ENCODE measurements at places on chromosomes 4 and X.

- DNase-seq: peak; percentile 9
Measured at GRCh38 chr4:122309988-122310626, 68.7 kb upstream of the ADAD1 start.

DNA sequence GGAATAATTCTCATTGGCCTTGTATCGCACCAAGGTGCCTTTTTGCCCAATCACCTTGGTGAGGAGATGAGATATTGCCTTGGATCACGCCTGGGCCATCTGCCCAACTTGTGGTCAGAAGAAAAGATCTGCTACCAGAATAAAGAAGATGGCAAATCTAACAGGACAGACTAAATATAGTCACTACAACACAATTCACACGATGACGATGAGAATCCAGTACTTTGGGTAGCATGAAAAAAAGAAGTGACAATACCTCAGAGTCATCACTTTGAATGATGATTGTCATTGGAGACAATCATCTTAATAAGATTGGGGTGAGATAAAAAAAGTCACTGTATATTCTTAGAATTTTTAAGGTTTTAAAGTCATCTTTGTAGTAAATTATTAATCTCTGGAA lies 7.3 kb upstream of the MSL3 start:
- no peak for DNase-seq

- DNase-seq: no peak
Measured at GRCh38 chr4:5370286-5370685, 319.0 kb downstream of the STK32B start.

GRCh38 chr4:140849526-140849925 lies 93.3 kb upstream of the TBC1D9 start:
- no peak for DNase-seq

DNA sequence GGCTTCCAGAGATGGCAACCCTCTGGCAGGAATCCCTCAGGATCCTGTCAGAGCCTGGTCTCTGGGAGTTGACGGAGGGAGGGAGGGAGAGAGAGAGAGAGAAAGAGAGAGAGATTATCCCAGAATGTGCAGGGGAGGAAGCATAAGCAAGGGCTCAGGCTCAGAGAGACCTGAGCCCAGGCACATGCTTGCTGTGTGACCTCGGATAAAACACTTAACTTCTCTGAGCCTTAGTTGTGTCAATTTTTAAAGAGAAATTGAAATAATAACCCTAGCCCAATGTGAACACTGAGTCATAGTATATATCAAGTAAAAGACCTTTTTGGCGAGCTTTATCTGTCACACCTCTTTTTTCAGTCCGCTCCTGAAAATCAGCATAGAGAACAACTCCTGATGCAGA lies 473 bp upstream of the USP51 start:
- DNase-seq: no peak

DNA sequence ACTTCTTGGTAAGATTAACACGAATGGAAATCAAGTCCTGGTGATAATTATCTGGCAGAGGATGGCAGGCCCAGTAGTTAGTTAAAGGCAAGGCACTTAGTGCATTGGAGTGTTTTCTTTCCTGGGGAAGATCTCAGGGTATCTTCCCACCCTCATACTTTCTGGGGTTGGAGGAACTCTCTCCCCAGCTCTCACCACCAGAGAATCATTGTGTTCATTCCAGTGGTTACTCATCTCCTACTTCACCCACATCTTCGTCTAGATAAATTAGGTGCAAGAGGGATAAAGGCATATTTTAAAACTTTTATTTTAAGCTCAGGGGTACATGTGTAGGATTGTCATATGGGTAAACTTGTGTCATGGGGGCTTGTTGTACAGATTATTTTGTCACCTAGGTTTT lies 67.5 kb upstream of the SH3RF1 start:
- DNase-seq: no peak

DNA sequence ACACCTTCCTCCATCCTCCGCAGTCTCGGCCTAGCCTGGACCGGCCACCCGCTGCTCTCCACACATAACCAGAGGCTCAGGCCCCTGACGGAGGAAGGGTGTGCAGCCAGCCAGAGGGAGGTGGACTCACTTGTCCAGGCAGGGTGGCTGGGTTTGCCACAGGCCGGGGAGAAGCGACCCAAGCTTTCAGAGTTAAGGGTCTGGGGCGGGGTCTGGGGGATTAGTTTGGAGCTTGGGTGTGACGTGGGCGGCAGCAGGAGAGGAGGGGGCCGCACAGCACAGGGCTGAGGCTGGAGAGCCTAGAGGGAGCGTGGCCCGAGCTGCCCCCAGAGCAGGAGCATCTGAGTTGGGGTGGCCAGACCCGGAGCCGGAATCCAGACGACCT lies 22.4 kb upstream of the CPLX1 start:
- DNase-seq: no peak

DNA sequence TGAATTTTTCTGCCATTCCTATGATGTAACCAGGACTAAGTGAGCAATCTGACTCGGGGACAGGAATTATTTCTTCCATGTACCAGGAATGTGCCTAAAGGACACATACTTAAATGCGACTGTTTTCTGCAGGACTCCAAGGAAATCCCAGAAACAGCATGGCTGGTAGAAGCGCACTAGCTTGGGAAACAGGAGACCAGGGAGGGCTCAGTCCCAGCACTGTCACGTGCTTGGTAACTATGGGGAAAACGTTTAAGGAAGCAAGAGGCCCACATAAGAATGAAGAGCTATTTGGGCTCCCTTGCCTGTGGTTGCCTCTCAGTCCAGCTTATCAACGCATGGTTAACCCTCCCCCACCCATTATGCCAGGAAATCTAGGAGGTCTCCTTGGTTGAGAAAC lies 19.6 kb downstream of the MPP1 start:
- DNase-seq: no peak

- peak; percentile 37 for DNase-seq
Measured at GRCh38 chr4:176137631-176138030, 57.8 kb downstream of the SPATA4 start.

GRCh38 chr4:181855307-181855706 lies 387.9 kb upstream of the TENM3 start:
- DNase-seq: no peak

DNA sequence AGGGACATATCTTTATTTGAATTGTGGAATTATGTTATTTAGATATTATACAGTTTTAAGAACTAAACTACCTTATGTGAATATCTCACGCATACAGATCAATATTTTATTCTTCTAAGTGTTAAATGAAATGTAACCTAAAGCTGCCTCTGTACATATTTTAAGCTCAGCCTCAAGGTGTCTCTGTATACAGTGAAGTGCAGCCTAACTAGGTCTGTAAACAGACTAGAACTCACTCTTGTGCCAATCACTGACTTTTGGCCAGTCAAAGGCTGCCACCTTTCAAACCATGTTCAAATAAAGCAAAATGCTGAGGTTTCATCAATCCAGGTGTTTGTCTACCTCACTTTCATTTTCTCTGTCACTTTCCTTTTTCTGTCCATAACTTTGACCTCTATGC lies 1074.5 kb upstream of the PRKX start:
- DNase-seq: no peak

DNA sequence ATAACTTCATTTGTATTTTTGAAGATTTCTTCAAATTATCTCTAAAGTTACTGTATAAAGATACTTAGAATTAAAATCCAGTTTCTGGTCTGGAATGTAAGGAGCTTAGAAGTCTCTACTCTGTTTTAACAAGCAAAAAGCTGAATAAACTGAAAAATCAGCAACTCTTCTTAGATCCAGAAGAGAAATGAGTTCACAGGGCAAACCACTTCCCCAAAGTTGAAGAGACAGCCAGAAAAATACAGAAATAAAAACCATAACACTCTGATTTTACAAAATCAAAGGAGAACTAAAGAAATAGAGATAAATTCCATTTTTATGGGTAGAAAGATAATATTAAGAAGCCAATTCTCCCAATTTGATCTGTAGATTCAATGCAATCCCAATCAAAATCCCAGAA lies 1166.8 kb downstream of the ADGRL3 start:
- DNase-seq: no peak

GRCh38 chr4:7367406-7367805 lies 67.3 kb downstream of the PSAPL1 start:
- DNase-seq: no peak

DNA sequence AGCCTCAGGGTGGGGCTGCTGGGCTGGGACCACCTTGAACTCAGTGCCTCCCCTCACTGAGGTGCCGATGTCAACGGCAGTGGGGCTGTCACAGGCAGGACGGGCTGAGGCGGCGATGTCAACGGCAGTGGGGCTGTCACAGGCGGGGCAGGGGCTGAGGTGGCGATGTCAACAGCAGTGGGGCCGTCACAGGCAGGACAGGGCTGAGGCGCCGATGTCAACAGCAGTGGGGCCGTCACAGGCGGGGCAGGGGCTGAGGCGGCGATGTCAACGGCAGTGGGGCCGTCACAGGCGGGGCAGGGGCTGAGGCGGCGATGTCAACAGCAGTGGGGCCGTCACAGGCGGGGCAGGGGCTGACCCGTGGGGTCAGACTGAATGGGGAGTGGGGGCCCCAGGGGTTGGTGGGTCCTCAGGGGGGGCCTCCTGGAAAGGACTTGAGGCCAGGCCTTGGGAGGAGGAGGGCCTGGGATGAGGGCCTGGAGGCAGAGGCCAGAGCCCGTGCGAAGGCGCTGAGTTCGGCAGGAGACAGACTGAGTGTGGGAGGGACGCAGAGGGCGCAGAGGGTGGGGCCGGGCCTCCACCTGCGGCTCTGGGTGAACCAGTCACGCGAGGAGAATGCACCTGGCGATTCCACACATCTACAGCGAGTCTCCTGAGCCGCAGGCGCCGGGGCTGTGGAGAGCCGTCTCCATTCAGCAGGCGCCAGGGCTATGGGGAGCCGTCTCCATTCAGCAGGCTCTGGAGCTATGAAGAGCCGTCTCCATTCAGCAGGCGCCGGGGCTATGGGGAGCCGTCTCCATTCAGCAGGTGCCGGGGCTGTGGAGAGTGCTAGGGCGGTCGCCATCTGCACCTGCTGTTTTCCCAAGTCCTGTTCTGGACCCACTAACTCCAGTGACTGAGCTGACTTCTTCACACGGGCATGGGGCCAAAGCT lies 22.9 kb downstream of the ATP5ME start:
- DNase-seq: no peak

DNA sequence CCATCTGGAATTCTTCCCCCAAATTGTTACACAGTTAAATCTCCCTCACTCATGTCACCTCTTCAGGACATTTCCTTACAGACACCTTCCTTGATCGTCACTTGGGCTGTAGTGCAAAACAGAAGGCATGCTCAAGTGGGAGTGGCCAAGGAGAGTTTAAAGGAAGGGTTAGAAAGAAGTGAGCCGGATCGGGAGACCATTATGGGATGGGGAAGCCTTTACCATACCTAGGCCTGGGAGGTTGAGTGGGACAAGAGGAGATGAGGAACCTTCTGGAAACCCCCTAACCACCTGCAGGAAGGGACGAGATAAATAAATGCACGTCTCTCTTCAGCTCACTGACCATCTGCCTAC lies 102.7 kb downstream of the UCHL1 start:
- DNase-seq: no peak

GRCh38 chr4:61245069-61245714 lies 45.1 kb downstream of the ADGRL3 start:
- DNase-seq: no peak

DNA sequence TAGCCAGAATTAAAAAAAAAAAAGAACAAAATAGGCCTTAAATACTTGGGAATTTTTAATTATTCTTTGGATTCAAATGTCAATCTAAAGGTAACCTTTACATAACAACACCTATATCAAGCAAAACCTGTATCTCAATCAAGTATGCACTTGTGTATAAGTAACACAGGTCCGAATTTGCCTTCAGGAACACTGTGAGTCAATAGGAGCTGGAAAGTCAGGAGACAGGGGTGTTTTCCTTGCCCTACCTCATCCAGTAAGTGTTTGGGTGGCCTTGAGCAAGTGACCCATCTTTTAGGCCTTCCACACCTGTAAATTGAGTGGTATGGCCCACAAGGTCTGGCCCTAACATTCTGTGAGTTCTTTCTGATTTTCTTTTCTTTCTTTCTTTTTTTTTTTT lies 40.8 kb upstream of the VEGFD start:
- no peak for DNase-seq

DNA sequence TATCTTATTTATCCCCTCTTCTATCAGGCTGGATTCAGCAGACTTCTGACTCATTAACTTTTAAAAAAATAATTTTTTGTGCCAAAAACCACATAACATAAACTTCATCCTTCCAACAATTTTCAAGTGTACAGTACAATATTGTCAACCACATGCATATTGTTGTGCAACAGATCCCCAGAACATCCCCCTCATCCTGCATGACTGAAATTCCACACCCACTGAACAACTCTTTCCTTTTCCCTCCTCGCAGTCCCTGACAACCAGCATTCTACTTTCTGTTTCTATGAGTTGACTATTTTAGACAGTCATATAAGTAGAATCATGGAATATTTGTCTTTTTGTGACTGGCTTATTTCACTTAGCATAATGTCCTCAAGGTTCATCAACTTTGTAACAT lies 2.2 kb upstream of the MID2 start:
- DNase-seq: peak; percentile 83

- DNase-seq: no peak
Measured at GRCh38 chr4:99099311-99099710, 10.7 kb upstream of the ADH5 start.

DNA sequence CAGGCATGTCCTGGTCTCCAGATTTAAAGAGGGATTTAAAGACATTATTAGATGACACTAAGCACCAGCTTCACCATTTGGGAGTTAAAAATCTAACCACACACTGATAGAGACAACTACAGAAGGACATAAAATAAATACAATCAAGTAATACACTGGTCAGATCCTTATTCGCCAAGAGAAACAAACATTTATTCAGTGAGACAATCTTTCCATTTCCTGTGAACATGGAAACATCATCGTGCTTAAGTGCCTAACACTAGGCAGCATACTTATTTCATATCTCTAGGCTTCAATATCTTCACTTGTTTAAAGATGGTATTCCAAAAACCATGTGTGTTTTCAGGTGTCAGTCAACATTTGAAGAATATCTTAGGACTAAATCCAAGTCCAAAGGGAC lies 103.6 kb downstream of the AREG start:
- no peak for DNase-seq

GRCh38 chr4:110959041-110959643 lies 336.3 kb upstream of the PITX2 start:
- no peak for DNase-seq

GRCh38 chr4:163681208-163681821 lies 186.8 kb downstream of the TMA16 start:
- no peak for DNase-seq

GRCh38 chrX:81414630-81415029 lies 212.7 kb downstream of the SH3BGRL start:
- DNase-seq: no peak

DNA sequence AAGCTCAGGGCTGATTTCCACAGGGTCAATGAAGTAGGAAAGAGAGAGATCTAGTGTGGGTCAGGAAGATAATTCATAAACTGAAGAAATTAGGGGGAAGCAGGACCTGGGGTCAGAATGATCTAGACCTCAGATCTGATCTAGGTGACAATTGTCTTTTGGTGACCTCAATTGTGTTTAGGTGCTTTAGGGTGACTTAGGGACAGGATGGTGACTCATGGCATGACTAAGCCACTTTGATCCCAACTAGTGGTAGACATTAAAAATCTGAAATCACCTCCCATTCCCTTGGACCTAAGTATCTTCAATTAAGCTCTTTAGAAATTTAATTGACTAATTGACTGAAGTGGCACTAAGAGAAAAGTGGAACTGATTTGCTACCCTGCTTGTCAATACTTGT lies 36.7 kb upstream of the GRXCR1 start:
- DNase-seq: no peak
